NCI-H1694 treated with DMSO at 0.1 percent for 48 hours (cell line): ENCODE measurements at places on chromosomes 4 and X.

- no peak for DNase-seq
Observed at GRCh38 chr4:1136048-1136447, 22.7 kb upstream of the RNF212 start.

DNA sequence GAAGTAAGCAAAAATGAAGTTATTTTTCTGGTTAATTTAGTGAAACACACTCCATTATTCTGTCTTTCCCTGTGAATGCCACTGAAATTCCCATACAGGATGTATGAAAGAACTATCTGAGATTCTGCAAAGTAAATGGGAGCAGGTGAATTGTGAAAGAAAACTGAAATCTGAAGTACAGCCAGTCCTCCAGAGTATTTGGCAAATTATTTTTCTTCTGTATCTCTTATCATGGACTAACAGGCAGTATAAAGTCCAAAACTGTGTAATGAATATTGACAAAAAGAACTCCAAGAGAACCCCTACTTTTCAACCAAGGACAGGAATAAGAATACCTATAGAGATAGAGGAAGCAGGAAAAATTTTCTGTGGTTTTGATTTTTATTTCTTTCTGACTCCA lies 40.8 kb upstream of the AR start:
- no peak for DNase-seq

GRCh38 chr4:158778156-158778711 lies 9.4 kb downstream of the FNIP2 start:
- DNase-seq: no peak

DNA sequence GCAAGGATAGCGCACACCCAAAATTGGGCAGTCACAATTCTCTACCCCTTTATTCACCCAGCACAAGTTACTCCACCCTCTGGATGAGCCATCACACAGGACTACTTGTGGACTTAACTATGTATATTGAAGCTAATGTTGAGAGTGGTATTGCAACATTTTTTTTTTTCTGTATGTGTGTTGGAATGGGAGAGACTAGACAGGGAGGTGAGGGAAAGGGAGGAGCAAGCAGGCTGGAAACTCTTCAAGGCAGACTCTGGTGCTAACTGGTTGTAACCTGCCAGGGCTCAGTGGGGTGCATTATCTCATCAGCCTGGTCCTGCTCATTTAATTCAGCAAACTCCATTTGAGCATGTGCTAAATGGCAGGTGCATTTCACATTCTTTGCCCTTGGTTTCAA lies 18.4 kb upstream of the CWH43 start:
- no peak for DNase-seq

DNA sequence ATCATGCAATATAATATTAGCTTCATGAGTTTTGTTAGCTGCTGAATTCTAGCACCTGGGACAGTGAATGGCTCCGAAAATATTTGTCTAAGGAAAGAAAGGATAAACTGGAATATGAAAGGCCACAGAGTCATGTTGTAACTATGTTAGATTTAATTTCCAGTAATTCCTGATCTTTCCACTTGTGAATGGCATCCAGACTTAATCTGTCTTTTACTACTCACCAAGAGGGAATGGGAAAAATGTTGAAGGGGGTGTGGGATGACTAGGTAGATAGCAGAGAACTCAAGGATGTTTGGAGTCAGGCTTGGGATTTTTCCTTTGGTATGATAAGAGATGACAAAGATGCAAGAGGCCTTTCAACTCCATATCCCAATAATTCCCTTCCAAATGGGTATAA lies 9.4 kb downstream of the ADH6 start:
- no peak for DNase-seq

GRCh38 chr4:10008609-10009005 lies 12.7 kb downstream of the SLC2A9 start:
- DNase-seq: no peak

GRCh38 chr4:180169966-180170365 lies 2073.2 kb upstream of the TENM3 start:
- DNase-seq: no peak

- DNase-seq: no peak
Observed at GRCh38 chr4:115219315-115219860, 106.0 kb upstream of the NDST4 start.

GRCh38 chr4:8688041-8688907 lies 95.7 kb downstream of the CPZ start:
- no peak for DNase-seq

DNA sequence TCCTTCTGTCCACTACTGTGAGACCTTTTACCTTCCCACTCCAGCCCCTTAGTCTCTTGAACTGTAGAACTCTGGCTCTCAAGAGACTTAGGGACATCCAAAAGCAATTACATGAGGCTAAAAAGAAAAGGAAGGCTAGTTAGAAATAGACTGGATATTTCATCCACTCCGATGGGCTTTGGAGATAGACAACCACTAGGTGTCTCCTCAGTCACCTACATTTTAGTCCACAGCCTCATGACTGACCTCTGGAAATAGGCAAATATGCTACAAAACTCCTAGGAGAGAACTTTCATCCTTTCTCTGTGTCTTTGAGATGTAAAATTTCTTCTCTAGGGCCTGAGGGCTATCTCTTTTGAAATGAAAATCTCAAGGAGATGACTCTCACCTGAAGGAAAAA lies 45.1 kb upstream of the LAMP2 start:
- no peak for DNase-seq

DNA sequence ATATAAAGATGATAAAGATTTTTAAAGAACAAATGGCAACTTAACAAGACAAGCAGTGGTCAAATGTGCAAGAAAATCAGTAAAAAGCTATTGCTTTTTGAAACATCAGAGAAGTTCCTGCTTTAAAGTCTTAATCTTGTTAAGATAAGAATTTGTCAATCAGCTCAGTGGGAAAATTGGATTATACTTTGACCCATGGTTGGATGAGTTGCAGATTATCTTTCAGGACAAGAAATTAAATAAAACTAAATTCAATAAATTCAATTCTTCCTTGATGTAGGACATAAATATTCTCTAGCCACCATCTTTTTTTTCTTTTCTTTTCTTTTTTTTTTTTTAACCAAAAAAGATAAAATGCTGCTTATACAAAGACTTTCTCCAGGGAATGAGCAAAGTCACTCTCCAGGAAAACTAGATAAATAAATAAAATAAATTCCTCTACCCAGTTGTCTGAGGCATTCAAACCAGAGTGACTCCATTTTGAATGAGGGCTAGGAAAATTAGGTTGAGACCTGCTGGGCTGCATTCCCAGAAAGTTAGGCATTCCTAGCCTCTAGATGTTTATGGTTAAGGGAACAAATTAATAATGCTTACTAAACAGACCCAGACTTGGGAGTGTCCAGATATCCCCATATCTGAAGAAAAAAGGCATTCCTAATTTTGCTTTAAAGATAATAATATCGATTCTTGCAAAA lies 211.2 kb downstream of the SNCA start:
- no peak for DNase-seq

DNA sequence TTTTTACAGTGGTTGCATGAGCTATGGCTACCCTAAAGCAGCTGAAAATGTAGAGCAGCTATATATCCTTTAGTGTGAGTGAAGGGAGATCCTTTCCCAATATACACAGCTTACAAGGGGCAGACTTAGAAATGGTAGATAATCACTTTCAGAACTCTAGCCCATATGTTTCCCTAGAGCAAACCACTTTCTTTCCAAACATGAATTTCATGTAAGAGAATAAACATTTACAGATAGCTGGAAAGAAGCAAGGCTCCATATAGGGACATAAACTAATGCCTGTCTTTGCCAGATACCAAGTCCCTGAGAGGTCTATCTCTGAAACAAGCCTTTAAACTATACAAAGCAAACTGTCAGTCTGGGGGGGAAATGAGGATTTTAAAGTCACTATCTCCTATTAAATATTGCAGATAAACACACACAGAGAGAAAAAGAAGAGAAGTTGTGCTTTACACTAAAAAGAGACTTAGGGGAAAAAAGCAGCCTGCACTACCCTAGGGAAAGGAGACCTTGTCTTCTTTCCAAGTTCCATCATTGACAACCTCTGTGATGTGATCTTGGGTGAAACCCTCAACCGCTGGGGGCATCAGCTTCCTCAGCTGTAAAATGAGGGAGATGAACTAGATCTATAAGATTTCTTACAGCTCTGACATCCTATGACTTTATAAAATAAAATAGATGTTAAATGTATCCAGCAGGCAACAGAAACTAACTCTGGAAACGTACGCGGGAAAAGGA lies 73.6 kb downstream of the TMEM156 start:
- no peak for DNase-seq

DNA sequence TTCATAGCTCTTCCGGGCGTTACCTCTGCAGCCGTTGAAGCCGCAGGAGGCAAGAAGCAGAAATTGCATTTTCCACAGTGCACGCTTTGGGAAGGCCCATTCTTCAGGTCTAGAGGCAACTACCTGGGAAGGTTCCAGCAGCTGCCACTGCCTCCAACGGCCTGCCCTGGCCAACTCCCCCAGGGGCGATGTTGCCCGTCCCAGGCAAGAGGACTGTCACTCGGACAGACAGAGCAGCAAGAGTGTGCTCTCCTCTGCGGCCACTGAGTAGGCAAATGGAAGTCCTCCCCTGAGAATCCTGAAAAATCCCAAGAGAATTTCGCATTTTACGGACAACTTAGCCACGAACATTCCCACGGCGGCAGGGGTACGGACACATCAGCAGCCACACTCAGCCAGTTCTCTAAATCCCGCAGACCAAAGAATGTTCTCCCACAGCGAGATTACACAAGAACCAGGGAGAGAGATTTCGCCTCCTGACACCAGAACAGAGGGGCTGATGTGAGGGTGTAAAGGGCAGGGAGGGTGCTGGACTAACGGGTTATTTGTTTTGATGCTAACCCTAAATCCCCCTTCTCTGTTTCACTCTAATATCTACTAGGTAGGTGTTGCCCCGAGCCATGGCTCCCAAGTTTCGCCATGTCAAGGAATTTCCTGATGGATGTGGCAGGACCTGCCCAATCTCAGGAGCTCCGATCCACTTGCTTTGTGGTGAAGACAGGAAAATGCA lies 63.8 kb downstream of the SEPSECS start:
- no peak for DNase-seq

DNA sequence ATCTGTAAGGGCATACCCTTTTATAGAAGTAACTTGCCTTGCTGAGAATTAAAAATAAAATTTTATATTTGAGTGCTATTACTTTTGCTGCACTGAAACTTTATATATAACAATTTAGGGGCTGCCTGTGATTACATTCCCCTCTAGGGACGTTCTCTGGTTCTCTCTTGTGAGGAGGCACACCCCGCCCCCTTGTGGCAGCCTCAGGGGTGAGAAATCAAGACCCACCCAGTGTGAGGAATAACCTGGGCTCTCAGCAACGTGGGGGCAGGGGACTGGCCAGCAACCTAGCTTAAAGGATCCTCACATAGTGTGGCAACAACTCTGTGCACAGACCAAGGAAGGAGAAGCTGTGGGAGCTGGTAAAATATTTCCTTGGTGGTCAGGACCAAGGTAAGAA lies 43.7 kb downstream of the MAGEA9 start:
- peak; percentile 2 for DNase-seq

DNA sequence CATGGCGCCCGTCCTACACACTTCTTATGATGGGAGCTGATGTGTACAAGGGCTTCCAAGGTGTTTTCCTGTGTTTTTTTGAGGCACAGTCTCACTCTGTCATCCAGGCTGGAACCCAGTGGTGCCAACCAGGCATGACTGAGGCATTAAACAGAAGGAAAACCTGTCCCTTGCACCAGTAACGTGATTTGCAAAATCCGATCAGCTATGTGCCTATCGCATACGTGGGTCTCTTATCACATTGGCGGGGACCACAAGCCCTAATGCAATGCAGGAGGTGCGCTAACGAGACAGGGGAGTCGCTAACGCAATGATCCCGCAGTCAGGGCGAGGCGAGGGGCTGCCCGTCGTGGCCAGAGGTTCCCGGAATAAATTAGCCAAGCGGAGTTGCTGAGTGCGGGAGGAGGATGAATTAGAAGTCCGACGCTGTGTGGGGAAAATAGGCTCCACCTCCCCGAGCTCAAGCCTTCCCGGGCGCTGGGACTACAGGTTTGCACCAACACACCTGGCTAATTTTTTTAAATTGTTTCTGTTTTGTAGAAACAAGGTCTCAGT lies 162.7 kb downstream of the SHOX start:
- DNase-seq: no peak

DNA sequence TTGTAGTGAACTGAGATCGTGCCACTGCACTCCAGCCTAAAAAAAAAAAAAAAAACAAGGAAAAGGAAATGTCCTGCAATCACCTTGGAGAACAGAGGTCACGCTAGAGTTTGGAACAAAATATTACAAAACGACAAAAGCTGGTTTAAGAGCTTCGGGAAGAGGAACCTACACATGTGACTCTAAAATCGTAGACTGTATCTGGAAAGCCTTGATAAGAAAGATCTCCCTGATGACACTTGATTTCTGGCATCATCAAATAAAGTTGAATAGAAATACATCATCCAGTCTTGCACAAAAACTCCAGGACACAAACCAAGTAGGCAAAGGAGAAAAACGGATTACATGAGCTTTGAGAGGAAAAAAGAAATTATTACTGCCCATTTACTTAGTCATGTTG lies 31.1 kb upstream of the DOCK11 start:
- DNase-seq: no peak

GRCh38 chr4:54378461-54378860 lies 149.4 kb downstream of the PDGFRA start:
- no peak for DNase-seq

DNA sequence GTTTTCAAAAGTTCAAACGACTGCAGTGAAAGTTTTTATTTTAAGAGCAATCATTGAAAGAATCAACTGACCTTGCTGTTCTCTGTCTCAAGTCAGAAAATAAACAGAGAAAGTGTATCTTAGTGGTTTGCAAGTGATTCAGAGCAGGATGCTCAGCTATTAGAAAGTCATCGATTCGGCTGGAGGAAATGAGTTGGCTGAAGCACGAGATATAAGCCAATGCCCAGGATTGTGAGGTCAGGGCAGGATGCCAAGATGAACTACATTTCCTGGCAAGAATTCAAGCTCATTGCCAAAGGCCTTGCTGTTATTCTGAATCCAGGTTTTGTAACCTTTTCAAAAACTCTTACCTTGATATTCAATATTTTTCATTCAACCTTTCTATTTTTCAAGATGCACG lies 541.4 kb upstream of the BOD1L1 start:
- no peak for DNase-seq

GRCh38 chr4:116016201-116016600 lies 902.8 kb upstream of the NDST4 start:
- no peak for DNase-seq

GRCh38 chrX:151370906-151371305 lies 26.1 kb upstream of the VMA21 start:
- no peak for DNase-seq

GRCh38 chr4:52548818-52549570 lies 110.1 kb downstream of the USP46 start:
- DNase-seq: no peak

- peak; percentile 66 for DNase-seq
Observed at GRCh38 chr4:6342530-6343293, 73.1 kb downstream of the WFS1 start.

- DNase-seq: no peak
Observed at GRCh38 chrX:30228526-30228925, 1.9 kb upstream of the MAGEB3 start.
